ENCODE measurements at places on chromosomes 1 and 21. TPM values are rescaled to one million over a fixed set of nuclear protein-coding genes. Genes with fewer than 3 reads are reported as not detected.

The LIN9 gene
- 8.0 TPM for total RNA-seq

The PROK1 gene
- not detected for total RNA-seq

The CEP85 gene
- 14.2 TPM for total RNA-seq

The NR1I3 gene
- 0.15 TPM for total RNA-seq

The PYCR2 gene
- 65.6 TPM for total RNA-seq

The LCE1A gene
- total RNA-seq = not detected

The PAQR6 gene
- 4.9 TPM for total RNA-seq

The HAPLN2 gene
- total RNA-seq = 0.14 TPM

The HEYL gene
- total RNA-seq = 3.2 TPM

The SAMD11 gene
- total RNA-seq = 37.1 TPM

The TMEM125 gene
- not detected for total RNA-seq

The SHISA4 gene
- total RNA-seq = 17.9 TPM

The OR2T2 gene
- not detected for total RNA-seq

The S100B gene
- not detected for total RNA-seq

The HLX gene
- 3.9 TPM for total RNA-seq

The CA6 gene
- not detected for total RNA-seq

The RAB7B gene
- 1.8 TPM for total RNA-seq

The HTR6 gene
- total RNA-seq = 0.15 TPM

The RAVER2 gene
- 4.8 TPM for total RNA-seq

The CCDC18 gene
- total RNA-seq = 5.3 TPM

The ASPM gene
- 23.9 TPM for total RNA-seq

The FCAMR gene
- total RNA-seq = not detected

The CGN gene
- 1.1 TPM for total RNA-seq

The MPL gene
- total RNA-seq = 0.14 TPM

The SHE gene
- 0.06 TPM for total RNA-seq

The SLC1A7 gene
- not detected for total RNA-seq

The FAM72C gene
- 5.8 TPM for total RNA-seq

The BNIPL gene
- total RNA-seq = 0.07 TPM

The SPRR2F gene
- not detected for total RNA-seq

The IRF6 gene
- total RNA-seq = 0.12 TPM

The PPP1R8 gene
- total RNA-seq = 39.1 TPM

The TRIM62 gene
- total RNA-seq = 2.4 TPM

The PEA15 gene
- 200 TPM for total RNA-seq

The SLC44A5 gene
- 0.03 TPM for total RNA-seq

The LAX1 gene
- total RNA-seq = not detected

The KCNN3 gene
- total RNA-seq = 0.02 TPM

The FAM163A gene
- total RNA-seq = not detected

The IL19 gene
- total RNA-seq = not detected

The ESPN gene
- 0.89 TPM for total RNA-seq

The GNG4 gene
- 15.4 TPM for total RNA-seq
